ENCODE measurements at places on chromosomes 7 and 10.
A peak's percentile ranks its signal among the peaks of the same experiment; 100 is the strongest.

GRCh38 chr7:23422909-23423308 is 47.4 kb downstream of the IGF2BP3 start:
- no peak for DNase-seq

DNA sequence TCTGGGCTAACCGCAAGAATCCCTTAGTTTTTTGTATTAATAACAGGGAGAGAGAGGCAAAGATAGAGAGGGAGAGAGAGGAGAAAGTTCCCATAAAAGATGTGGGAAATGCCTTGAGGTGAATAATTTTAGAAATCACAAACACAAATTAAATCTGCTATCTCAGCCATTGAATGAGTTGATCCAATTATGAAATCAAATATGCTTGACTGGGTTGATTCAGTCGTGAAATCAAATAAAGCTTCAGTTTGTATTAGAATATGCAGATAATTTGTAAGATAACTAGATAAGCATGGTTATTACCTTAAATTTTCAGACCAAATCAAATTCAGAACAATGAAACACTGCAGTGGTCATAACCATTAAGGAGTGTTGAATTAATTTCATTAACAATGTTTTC is 68.9 kb downstream of the SEMA3A start:
- no peak for DNase-seq

- no peak for DNase-seq
Measured at GRCh38 chr10:117546581-117547015, 4.1 kb downstream of the EMX2 start.

GRCh38 chr10:63673246-63673645 is 152.0 kb downstream of the REEP3 start:
- no peak for DNase-seq

- DNase-seq, result peak; percentile 88
Measured at GRCh38 chr10:120423431-120424197, 33.4 kb upstream of the PLPP4 start.

DNA sequence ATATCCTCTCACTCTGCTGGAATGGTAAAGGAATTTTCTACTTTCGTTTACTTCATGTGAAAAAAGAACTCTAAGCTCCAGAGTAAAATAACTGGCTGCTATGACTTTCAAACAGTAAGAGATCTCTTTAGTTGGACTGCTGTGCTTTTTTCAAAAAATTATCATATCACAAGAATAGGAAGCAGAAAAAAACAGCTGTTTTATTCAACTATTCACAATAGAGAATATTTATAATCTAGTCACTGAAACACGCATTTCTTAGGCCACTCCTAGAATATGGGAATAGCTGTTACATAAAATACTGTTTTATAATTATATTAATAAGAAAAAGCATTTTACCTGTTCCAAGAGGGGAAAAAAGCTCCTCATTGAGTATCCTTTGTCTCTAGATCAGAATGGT is 29.7 kb downstream of the NOC3L start:
- no peak for DNase-seq

GRCh38 chr7:86867163-86867762 is 192.2 kb downstream of the ELAPOR2 start:
- DNase-seq, result no peak

DNA sequence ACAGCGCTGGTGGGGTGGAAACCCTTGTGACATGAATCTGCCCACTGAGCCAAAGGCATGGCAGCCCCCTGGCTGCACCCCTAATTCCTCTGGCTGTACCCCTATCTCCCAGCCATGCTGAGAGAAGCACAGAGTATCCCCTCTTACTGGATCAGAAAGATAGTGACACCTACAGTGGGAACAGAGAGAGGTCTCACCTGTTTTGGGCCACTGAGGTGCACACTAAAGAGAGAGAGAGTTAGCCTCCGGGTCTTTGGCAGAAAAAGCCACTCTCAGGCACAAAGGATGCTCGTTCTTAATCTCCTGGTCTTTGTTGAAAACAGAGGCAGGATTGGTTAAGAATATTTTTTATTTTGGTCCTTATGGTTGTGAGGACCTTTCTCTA is 11.3 kb downstream of the TSPAN14 start:
- no peak for DNase-seq

GRCh38 chr10:3949711-3950110 is 164.7 kb upstream of the KLF6 start:
- no peak for DNase-seq

DNA sequence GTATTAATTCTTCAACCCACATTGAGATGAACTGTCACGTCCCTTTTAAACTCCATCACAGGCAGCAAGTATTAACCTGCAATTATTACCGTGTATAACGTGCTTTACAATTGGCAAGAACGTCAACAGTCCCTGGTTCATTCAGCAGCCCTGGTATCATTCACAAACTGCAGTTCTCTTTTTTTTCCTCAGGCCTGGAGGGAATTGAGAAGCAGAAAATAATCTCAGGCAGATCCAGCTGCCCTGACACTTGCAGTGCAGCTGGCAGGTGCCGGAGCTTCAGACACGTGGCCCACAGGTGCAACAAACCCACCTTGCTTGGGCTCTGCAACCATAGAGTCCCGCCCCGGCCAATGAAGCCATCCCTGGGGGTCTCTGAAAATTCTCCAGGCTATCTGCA is 137.3 kb downstream of the PLXNA4 start:
- no peak for DNase-seq

DNA sequence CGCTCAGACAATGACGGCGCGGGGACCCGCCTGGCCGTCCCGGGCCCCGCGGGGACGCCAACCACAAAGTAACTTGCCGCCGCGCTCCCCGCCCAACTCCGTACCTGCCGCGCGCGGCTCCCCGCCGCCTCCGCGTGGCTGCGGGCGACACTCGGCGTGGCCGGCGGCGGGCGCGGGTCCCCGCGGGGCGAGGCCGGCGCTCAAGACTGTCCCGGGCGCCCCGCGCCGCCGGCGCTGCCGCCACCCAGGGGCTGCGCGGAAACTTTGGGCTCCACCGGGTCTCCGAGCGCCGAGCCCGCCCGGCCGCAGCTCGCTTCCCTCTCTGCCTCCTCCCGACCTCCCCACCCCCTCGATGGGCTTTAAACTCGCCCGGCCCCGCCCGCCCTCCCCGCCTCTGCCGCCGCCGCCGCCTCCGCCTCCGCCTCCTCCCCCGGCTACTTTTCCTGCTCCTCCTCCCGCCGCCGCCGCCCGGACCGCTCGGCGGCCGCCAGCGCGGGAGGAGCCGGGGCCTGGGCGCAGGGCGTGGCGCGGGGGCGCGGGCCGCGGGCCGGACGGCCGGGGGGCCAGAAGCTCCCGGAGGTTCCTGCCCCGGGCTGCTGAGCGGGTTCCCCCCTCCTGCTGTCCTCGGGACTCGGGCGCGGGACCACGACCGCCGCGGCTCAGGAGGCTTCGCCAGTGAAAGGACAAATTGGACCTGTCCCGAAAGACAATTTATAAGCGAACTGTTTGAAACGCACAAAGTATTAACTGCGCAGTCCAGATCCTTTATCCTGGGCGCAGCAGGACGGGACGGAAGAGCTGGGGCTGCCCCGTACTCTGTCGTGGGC is 10.6 kb upstream of the GRB10 start:
- DNase-seq, result peak; percentile 58

DNA sequence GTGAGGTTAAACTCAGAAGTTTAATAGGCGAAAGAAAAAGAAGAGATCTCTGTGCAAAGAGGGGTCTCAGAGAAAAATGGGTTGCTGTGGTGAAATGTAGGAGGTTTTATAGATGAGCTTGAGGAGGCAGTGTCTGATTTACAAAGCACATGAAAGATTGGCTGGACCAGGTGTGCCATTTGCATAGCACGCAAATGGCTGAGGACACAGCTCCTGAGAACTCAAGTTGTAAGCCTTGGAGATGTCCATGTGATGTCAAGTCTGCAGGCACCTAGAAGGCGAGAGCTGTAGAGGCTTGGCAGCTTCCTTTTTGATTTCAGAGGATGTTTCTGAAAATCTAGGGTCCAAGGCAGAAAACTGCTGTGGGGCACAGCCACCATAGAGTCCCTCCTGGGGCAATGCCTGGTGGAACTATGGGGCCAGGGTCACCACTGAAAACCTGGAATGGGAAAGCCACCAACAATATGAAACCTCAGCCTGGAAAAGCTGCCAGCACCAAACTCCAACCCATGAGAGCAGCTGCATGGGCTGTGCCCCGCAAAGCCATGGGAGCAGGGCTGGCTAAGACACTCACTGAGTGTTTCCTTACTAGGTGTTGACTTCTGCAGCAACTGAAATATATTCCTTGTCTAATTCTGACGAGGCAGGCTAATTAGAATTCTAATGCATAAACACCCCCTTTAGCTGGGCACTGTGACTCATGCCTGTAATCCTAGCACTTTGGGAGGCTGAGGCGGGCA is 96.9 kb upstream of the TNS3 start:
- no peak for DNase-seq

DNA sequence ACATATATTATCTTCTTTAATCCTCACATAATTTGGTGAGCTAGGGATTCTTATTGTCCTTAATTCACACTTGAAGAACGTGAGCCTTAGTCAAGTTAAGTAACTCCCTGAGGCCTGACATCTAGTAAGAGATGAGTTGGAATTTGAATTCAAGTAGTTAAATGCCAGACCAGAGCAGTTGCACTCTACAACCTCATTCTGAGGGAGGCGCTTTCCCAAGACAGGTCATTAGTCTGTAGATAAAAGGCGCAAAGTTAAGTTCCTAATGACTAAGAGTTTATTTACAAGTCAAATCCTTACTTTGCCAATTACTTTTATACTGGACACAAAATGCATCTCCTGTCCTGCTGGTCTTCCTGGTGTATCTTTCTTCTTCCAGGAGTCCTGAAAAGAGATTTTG is 3.6 kb upstream of the EXOC6 start:
- no peak for DNase-seq

GRCh38 chr7:142352543-142352942 is 94.7 kb upstream of the PRSS58 start:
- DNase-seq, result no peak

- no peak for DNase-seq
Measured at GRCh38 chr7:151902311-151902710, 25.4 kb upstream of the PRKAG2 start.

DNA sequence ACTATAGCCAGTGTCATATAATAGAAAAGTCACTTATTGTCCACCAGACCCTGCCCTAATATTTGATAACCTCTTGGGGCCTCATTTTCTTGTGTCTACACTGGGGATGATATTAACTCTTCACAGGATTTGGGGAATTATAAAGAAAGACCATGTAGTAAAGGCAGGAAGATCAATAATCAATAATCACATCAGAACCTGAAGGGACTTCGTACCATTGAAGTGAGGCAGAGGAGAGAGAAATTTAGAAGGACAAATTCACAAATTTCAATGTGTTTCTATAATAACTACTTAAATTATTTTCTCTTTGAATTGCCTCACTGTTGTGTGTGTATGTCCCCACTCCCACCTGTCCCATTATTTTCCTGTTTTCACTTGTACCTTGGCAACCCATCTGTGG is 10.7 kb upstream of the SGMS1 start:
- DNase-seq, result no peak

DNA sequence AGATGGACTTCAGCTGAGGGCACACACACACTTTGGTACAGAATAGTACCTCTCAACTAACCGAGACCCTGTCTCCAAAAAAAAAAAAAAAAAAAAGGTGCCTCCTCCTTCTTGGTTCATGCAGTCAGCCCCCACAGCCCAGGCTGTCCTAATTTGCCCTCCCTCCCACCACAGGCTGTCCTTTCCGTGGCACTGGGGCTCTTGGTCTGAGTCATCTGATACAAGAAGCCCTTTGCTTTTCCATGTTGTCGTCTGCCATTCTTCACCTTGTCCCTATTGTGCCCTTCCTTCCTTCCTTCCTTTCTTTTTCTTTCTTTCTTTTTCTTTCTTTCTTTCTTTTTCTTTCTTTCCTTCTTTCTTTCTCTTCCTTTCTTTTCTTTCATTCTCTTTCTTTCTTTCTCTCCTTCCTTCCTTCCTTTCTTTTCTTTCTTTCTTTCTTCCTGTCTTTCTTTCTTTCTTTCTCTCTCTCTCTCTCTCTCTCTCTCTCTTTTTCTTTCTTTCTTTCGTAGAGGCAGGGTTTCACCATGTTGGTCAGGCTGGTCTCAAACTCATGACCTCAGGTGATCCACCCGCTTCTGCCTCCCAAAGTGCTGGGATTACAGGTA is 96.0 kb upstream of the IKZF1 start:
- DNase-seq, result no peak

GRCh38 chr7:44149571-44150465 is 8.7 kb upstream of the MYL7 start:
- DNase-seq, result no peak

DNA sequence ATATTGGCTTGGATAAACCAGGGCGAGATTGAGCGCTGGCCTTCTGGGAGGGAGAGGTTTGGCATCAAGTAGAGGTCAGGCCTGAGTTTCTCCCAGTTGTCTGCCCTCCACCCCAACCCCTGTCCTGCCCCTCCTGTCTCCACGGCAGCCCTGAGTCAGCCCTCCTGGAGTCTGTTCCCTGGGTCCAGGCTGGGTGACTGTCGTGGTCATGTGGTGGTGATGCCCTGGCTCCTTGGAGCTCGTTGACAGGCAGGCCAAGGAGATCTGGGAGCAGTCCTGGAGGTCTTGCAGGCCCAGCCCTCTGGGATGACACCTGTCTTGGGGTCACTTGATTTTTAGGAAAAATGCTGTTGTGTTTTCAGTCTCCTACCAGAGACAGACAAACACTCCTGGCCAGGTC is 53.6 kb upstream of the PODXL start:
- DNase-seq, result peak; percentile 66

DNA sequence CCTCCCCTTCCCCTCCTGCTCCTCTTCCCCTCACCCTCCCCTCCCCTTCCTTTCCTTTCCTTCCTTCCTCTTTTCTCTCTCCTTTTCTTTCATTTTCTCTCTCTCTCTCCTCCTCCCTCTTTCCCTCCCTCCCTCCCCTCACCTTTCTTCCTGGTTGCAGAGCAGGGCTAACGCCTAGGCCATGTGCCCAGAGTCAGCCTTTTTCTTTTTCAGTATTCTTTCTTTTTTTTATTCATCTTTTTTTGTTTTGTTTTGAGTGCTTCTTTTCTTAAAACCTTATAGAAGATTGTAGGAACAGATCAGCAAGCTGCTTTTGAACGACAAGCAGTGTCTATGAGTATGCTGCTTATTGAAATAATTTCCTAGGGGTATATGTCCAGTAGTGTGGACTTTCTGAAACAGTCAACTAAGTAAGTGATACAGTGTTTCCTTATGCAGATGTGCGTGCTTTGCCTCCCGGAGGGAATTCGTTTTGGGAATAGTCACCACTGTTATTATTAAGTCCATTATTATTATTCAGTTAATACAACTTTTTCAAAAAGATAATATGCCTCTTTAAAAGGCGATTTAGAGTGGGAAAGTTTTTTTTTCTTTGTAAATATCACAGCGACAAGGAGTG is 219.2 kb downstream of the CAMK1D start:
- DNase-seq, result no peak

- no peak for DNase-seq
Measured at GRCh38 chr7:128318691-128319090, 25.0 kb downstream of the RBM28 start.

DNA sequence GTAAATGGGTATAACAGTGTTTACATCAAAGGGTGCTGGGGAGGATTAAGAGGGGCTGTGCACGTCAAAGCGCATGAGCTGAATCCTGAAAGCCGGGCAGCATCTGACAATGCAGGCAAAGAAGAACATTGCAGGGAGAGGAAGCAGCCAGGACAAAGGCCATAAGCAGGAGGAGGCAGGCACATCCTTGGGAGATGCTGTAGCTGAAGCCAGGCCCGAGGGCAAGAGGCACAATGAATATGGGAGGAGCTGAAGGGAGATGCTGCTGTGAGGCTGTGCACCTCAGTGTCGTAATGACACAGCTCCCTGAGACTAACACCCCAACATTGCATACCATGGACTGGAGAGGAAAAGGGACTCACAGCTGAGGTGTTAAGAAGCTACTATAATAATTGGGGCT is 129.2 kb downstream of the BTAF1 start:
- no peak for DNase-seq

GRCh38 chr10:60257767-60258428 is 131.8 kb downstream of the ANK3 start:
- no peak for DNase-seq

- no peak for DNase-seq
Measured at GRCh38 chr7:11787534-11787933, 44.5 kb downstream of the THSD7A start.
